WERI-Rb-1 (cell line): ENCODE measurements at places on chromosomes 13 and 19.

- DNase-seq: no peak
These were observed 23.1 kb upstream of the TSHZ3 start for GRCh38 chr19:31372246-31372781.

DNA sequence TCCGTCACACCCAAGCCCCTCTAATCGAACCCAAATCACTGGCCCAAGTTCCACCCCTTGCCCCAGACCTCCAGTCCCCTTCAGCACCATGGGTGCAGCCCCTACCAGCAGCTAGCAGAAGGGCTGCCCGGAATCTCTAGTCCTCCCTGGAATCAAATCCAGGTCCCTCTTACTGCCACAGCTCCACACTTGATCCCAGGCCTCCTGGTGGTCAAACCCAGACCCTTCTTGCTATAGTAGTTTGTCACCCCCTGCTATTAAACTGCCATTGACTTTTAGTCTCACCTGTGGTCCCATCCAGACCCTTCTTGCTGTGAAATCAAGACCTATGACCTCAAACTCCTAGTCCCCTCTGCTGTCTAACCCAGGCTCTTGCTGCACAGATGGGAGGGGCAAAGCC, 8.7 kb downstream of the HIPK4 start:
- DNase-seq: no peak

- no peak for DNase-seq
These were observed 18.8 kb upstream of the GTF2F2 start for GRCh38 chr13:45101327-45102018.

- no peak for DNase-seq
These were observed 1090.4 kb downstream of the PCDH9 start for GRCh38 chr13:66139701-66140100.

GRCh38 chr13:111548805-111549204, 228.4 kb downstream of the TEX29 start:
- DNase-seq: no peak
